ENCODE measurements at places on chromosomes 11 and 22.

- DNase-seq = no peak
These were observed 3.4 kb downstream of the SIK2 start for GRCh38 chr11:111605681-111606080.

- DNase-seq = no peak
These were observed 6.2 kb downstream of the CYTH4 start for GRCh38 chr22:37288521-37288920.

- DNase-seq = no peak
These were observed 35.2 kb downstream of the LRFN4 start for GRCh38 chr11:66891851-66892660.

DNA sequence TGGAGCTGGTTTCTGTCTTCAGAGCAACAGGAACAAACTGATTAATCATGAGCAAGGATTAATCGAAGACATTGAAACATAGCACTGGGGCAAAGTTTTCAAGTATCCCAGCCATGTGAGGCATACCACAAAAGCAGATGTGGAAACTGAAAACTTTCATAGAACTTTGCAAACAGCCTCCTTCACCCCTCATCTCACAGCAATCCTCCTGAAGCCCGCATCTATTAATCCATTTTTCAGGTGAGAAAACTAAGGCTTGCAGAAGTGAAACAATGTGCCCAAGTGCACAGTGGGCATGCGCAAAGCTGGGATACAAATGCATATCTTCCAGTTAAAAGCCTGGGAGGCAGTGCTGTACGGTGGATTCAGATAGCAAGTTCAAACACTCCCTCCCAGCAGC lies 58.6 kb upstream of the HMGXB4 start:
- no peak for DNase-seq

GRCh38 chr22:42872821-42873220 lies 15.7 kb upstream of the ARFGAP3 start:
- DNase-seq = no peak

DNA sequence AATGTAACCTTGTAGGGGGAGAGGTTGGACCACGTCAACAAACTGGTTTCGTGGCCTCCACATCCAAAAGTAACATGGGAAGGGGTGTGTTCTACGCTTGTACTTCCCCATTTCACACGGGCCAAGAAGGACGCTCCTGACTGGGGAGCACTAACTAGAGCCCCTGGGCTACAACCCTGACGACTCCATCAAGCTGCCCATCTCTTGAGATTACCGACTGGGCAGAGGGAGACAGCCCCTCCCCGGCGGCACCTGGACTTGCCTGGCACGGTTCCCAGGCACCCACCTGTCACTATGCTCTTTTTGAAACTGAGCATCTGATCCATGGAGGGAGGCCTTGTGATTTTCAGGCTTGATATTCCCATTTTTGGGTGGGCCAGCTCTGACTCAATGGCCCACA lies 68.5 kb downstream of the SHANK2 start:
- no peak for DNase-seq

DNA sequence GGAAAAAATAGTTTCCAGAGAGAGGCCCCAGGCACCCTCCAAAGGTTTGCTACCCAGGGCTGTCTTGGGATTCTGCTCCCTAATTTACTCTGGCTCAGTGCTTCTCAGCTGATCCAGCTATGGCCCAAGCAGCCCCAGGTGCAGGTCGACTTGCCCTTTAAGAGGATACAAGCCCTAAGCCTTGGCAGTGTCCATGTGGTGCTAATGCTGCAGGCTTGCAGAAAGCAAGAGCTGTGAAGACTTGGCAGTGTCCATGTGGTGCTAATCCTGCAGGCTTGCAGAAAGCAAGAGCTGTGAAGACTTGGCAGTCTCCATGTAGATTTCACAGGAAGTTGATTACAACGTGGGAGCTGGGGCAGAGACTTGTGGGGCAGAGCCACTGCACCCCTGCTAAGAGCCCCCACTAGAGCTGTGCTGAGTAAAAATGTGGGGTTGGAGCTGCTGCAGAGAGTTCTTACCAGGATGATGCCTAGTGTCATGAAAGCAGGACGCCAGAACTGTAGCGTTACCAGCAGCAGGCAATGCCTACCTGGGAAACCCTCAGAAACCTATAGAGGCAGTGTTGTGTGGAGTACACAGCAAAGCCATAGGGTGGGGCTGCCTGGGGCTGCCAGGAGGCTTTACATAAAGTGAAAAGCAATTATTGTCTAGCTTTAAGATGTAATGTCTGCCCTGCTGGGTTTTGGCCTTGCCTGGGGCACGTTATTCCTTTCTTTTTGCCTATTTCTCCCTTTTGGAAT lies 16.1 kb upstream of the OR52K1 start:
- DNase-seq = no peak

- no peak for DNase-seq
These were observed 31.9 kb downstream of the PDGFB start for GRCh38 chr22:39212721-39213376.

- no peak for DNase-seq
These were observed 48.5 kb upstream of the PRODH start for GRCh38 chr22:18984564-18984963.

DNA sequence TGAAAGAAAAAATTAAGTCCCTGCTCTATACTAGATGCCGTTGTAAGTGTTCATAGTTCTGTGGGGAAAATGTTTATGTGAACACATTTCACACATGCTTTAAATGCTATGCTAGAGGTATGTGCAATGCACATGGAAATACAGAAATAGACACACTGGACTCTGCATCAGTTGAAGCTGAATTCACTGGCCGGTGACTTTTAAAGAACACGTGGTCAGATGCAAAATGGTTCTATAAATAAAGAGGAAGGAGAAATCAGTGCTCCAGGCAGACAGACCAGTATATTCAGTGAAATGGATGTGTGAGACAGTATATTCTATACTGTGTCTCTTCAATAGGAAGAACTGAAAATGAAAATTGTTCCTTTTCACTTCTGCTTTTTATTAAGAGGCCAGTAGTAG lies 29.9 kb downstream of the TRPC6 start:
- DNase-seq = no peak

DNA sequence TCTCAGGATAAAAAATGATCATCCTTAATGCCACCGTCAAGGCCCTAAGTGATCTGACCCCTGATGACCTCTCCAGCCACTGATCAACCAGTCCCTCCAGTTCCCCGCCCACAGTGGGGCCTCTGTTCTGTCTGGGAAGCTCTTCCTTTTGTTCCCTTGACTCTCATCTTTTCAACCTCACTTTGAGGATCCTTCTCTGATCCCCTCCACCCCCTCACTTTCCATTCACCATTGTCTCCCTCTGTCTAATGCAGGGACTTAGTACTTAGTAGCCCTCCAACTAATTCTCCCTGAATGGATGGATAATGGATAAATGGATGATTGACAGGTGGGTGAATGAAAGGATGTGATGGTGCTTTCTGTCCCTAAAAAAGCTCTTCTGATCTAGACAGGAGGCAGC lies 45.6 kb downstream of the C11orf58 start:
- no peak for DNase-seq

DNA sequence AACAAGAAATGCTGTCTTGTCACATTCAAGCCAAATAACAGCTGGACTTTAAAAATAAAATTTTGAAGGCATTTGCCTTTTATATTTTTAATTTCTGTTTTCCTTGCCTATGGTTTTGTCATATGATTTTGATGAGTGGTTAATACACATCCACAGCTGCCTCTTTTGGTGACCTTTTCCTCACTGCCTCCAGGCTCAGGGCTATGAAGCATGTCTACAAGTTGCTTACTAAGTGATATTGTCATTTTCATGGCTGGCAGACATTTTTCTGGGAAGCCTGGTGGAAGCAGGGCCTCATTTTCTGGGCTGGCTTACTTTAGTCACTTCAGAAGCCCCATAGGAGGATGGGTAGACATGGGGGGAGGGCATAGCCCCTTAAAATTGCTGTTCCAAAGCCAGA lies 344.9 kb downstream of the SOX6 start:
- no peak for DNase-seq

- no peak for DNase-seq
These were observed 9.2 kb upstream of the MAPK1 start for GRCh38 chr22:21876486-21877176.
